ENCODE measurements at places on chromosomes 6 and 20. TPM values are rescaled to one million over a fixed set of nuclear protein-coding genes. Genes with fewer than 3 reads are reported as not detected.
A peak's percentile ranks its signal among the peaks of the same experiment; 100 is the strongest.

Gene CCN2
- total RNA-seq, result 19.4 TPM

Gene FOXP4
- 33.6 TPM for total RNA-seq

Gene HLA-DRA
- total RNA-seq, result 185 TPM

Gene EXOC2
- total RNA-seq, result 18.3 TPM

Gene NR2E1
- total RNA-seq, result not detected

DNA sequence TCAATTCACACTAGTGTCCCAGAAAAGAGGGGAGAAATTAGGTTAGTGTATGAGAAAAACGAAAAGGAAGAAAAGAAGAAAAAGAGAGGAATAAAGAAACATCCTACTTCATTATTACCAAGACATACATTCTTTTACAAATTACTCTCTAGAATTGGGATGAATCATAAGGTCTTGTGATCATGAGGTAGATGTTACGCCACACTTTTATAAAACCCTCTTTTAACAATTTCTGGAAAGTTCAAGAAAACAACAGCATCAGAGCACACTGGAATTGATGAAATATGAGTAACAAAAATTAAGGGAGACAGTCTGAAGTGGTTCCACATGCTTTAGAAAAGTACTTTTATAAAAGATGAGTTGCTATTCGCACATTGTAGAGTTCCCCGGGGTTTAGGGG lies 32.6 kb upstream of the NRSN1 start:
- no peak for DNase-seq

- peak; percentile 91 for DNase-seq
Measured at GRCh38 chr6:7140631-7141378, 33.0 kb downstream of the RREB1 start.

GRCh38 chr20:54112221-54112884 lies 42.0 kb upstream of the BCAS1 start:
- no peak for DNase-seq

- no peak for DNase-seq
Measured at GRCh38 chr20:40572251-40572650, 116.8 kb downstream of the MAFB start.

DNA sequence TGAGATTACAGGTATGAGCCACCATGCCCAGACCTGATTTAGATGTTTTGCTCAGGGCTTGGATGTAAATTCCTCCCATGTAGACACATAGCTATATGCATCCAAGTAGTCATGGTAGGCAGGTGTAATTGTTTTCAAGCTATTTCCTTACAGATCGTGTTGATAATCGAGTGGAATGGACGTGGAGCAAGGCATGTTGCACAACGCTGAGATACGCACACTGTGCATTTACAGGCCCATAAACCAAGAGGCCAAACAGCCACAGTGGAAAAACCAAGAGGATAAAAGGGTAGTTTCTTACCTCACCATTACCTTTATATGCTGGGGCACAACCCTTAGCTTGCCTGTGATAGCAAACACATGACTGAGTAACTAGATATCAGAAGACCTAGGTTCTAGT lies 51.0 kb upstream of the ADGRF1 start:
- peak; percentile 80 for DNase-seq

DNA sequence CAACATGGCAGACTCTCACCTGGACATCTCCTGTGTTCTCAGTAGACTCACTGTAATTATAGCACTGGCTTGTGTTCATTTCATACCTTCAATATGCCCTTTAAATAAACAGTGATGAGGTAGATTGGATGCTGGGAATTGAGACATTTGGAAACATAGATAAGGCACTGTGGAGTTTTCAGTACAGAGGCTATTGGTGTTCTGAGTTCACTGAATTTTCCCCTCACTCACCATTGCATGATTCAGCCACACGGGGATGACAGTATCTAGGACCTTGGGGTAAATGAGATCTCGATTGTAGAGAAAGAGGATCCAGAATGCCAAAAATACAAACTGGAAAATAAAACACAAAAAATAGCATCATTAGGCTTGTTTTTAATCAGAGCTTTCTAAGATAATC lies 12.6 kb downstream of the ADTRP start:
- no peak for DNase-seq

DNA sequence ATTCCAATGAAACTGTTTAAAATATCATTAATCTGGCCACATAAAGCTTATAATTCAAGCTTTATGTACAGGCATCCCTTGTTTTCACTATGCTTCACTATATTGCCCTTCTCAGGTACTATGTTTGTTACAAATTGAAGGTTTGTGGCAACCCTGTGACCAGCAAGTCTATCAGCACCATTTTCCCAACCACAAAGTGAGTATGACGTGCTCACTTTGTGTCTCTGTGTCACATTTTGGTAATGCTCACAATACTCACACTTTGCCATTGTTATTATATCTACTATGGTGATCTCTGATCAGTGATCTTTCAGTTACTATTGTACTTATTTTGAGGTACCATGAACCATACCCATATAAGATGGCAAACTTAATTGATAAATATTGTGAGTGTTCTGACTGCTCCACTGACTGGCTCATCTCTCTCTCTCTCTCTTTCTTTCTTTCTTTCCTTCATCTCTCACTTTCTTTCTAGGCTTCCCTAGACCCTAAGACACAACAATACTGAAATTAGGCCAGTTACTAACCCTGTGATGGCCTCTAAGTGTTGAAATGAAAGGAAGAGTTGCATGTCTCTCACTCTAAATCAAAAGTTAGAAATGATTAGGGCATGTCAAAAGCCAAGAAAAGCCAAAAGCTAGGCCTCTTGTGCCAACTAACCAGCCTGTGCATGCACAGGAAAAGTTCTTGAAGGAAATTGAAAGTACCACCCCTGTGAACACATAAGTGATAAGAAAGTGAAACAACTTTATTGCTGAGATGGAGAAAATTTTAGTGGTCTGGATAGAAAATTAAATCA lies 227.9 kb downstream of the BCAS1 start:
- no peak for DNase-seq

GRCh38 chr6:50120300-50120699 lies 70.6 kb upstream of the DEFB112 start:
- DNase-seq, result no peak

GRCh38 chr6:104952911-104953399 lies 4.0 kb upstream of the LIN28B start:
- no peak for DNase-seq

GRCh38 chr6:35919827-35920751 lies 809 bp downstream of the SRPK1 start:
- DNase-seq, result peak; percentile 77

All from colonic mucosa (tissue), 4 donors.